Substantia nigra (tissue), 51 donors: ENCODE measurements at places on chromosomes 6 and 20.
A peak's percentile ranks its signal among the peaks of the same experiment; 100 is the strongest.

DNA sequence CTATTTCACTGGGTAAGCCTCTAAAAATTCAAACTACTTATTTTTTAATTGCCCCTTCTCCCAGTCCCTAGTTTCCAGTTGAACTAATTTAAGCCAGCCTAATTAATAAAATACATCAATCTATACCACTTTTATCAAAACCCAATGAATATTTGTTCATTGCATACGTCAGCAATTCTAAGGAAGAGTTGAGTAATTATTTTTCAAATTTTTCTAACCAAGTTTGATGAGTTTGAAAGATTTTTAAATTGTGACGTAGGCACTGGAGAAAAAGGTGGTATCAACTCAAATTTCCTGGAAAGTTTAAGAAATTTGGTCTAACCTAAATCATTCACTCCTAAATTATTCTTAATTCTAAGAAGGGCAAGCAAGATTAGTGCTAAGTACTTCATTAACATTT, 35.7 kb downstream of the COL21A1 start:
- no peak for DNase-seq

DNA sequence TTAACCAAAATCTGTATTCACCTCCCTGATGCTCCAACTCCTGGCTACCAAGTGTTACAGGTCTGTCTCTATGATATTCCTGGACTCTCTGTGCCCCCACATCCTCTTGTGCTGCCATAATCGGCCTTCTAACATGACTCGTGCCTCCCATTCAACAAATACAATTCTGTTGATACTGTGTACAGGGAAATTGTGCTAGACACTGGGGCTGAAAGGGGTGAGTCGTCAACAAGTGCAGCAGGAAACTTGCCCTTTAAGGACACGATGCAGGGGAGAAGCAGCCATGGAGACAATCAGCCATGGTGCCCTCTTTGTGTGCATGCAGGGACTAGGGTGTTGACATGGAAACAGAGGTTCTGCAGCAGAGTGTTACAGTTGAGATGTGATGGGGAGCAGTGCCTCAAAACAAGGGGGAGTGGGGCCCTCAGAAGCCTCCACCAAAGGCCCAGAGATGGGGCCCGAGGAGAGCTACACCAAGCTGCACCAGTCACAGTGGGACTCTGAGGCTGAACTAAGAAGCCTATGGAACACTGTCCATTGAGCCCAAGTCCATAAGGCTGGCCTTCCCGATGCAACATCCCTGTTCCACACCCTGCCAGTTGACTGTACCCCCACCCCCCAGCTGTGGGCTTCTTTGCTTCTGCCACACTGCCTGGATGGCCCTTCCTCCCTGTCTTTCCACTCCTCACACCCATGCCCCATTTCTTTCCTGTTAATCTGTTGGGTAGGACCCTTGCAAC, 3.1 kb downstream of the PCED1A start:
- no peak for DNase-seq

- DNase-seq: no peak
Measured at GRCh38 chr6:114249522-114249921, 93.3 kb downstream of the HS3ST5 start.

DNA sequence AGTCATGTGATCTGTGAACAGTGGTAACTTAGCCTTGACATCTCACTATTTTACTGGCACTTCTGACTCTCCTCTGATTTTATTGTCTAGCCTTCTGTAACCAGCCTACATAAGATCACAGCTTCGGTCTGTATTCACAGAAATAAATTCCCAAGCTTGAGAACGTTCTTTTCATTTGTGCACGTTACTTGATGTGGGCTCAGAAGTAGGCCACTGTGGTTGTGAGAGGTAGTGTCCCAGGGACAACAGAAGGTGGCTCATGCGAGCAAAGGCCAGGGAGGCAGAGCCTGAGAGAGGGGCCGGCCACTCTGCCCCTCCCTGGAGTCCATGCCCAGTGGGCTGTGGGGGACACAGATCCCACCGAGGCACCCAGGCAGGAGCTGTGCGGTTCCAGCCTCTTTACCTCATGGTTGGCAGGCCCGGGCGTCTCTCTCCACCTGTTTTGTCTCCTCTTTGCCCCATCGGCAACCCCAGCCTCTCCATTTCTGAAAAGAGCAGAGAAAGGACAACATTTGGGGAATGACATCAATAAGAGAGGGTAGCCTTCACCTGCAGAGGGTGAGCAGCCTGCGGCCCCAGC, 207.5 kb upstream of the CST7 start:
- no peak for DNase-seq

GRCh38 chr6:105566503-105566902, 163.6 kb upstream of the PREP start:
- no peak for DNase-seq

DNA sequence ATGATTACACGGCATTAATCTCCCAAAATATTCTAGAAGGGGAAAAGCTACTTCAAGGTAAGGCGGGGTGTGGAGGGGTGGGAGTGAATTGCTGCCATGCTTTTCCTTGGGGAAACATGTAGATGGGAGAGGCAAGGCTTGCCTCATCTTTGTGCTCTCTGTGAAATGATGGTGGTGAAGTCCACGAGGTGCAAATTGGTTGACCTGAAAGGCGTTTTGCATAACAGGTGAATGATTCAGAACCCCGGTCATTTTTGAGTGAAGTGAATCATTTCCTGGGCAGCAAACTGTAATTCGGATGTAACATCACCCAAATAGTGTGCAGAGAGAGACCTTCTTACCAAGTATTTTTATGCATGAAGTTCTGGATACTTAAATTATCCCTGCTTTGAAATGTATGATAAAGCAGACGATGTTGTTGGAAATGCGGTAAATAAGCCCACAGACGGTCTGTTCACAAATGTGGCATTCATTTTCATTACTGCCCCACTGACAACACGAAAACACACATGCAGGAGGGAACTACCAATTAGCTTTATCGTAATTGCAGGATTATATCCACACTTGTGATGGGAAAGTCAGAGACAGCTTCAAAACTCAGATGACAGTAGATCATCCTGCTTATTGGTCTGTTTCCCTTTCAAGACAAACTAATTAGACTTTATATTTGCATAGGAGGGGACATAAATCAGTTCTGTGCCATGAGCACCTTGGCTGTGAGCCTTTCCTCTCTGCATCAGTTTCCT, 3.0 kb downstream of the CDH4 start:
- no peak for DNase-seq

DNA sequence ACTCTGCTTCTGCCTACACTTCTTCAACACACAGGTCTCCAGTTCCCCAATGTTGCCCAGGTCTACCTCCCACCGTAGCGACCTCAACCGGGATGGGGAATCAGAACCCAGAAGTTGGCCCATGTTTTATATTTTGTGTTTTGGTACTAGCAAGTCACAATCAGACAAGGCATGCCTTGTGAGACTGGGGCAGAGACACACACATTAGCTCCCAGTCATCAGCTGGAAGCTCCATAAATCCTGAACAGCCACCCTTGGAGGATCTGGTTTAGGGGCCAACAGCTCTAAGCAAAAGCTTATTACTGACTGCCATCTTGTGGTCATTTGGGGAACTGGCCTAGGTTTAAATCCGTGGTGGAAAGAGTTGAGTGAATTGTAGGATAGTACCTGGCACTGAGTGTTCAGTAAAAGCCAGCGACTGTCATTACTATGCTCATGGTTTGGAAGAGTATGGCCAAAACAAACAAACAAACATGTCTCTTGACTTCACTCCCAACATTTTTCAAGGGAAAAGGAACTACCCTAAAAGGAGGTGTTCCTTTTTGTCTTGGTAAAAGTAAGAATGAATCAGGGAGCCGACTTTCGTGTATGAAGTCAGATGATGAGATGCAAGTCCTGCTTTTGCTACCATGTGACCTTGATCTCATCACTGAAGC, 40.5 kb downstream of the PIM1 start:
- DNase-seq: peak; percentile 27

DNA sequence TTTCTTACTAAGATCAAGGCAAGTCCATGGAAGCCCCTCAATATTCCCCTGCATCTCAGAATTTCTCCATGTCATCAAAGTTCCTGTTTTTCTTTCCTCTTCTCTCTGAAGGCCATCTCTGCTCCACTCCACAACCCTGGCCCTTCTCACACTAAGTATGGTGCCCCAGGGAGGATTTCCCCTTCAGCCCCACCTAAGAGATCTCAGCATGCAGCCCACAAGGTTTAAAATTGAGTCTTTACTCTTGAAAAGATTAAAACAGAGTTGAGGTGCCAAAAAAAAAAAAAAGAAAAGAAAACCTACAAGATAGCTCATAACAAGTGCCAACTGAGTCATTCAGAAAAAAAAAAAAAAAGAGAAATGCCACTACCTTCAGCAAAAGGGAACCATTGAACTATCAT, 36.5 kb upstream of the TNFAIP3 start:
- no peak for DNase-seq

DNA sequence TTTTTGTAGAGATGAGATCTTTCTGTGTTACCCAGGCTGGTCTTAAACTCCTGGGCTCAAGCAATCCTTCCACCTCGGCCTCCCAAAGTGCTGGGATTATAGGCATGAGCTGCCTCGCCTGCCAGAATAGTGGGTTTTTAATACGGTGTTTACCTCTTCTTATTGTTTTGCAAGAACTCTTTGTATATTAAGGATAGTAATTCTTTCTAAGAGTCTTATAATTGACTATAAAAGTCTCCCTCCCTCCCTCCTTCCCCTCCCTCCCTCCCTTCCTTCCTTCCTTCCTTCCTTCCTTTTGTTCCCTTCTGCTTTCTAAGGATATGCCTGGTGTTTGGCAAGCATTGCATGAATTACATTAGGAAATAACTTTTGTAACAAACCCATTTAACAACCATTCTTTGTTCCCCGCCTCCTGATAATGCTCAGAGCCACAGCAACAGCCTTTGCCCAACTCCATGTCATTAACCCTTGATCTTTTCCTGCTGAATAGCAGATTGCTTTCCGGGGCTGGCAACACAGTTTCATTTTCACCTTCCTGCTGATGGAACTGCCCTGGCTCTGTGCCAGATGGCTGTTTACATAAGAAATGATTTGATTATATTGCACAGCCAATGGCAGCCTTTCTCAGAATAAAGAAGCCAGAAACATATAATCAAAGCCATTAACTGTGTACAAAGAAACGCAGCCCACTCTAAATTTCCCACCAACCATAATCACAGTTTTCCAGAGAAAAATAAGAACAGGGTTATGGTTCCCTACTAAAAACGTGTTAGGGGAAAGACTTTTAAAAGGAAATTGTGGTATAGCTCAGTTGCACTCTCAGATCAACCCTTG, 143.7 kb upstream of the PTPN1 start:
- no peak for DNase-seq

- DNase-seq: no peak
Measured at GRCh38 chr6:27267857-27268434, 20.4 kb downstream of the PRSS16 start.

DNA sequence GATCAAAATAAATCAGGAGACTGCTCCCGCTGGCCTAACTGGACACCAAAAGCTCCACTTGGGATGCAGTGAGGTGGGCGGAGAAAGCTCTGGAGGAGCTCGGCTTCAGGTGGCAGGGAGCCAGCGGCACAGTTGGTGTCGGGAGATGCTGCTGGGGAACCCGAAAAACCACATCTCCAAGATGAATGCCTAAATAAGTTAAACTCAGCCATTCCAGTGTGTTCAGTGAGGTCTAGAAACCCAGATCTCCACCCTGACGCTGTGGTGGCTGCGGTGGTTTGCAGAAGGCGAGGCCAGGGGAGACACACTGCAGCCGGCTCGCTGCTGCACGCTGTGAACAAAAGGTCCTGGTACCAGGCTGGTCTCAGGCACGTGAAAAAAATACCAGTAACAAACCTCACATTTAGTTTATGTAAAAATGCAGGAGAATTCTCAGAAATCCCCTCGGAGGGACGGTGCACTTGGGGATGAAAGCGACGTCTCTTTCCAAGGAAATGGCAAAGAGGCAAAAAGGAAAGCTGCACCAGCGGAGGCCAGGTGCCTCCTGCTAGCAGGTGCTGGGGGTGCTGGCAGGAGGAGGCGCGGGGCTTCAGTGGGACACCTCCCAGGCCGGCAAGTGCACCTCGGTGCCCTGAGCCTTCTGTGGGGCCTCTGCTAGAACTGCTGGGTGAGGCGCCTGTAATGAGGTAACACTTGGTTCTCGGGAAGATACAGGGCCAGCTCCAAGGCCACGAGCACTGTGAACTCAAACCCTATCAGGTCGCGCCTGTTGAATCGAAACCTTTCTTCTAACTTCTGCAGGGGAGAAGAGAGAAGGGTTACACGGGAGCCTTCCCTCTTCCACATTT, 3.6 kb downstream of the RPS21 start:
- DNase-seq: no peak

GRCh38 chr6:127855542-127856159, 45.2 kb downstream of the THEMIS start:
- no peak for DNase-seq

DNA sequence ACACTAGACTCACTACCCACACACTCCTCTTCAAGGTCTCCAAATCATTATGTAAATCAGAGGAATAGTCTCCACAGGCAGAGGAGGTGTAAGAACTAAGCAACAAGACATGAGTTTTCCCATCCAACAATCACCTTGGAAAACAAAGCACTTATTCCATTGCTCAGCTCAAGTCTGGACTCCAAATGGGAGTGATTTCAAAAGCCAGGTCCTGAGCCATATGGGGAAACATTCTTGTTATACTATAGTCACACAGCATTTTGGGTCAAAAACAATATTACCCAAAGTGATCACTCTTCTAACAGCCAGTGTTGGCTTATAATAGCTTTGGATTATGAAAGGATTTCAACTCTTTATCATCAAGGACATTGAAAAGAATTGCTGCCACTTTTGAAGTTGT, 3.6 kb upstream of the PRPH2 start:
- no peak for DNase-seq

DNA sequence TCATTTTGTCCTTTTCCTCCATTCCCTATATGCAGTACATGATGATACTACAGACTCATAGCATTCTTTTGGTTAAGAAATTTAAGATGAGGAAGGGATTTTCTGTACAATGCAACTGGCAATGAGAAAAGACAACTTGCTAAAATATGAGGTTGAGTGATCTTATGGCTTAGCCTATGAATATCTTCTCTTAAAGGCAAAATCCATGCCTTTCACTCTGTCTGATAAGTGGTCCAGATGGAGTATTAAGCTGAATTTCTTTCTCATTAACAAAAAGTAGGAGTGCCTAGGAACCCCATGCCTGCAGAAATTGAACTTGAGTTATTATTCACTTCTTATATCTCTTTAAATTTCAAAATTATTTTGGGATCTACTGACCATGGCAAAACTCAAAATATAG, 135.3 kb downstream of the GRIK2 start:
- no peak for DNase-seq

DNA sequence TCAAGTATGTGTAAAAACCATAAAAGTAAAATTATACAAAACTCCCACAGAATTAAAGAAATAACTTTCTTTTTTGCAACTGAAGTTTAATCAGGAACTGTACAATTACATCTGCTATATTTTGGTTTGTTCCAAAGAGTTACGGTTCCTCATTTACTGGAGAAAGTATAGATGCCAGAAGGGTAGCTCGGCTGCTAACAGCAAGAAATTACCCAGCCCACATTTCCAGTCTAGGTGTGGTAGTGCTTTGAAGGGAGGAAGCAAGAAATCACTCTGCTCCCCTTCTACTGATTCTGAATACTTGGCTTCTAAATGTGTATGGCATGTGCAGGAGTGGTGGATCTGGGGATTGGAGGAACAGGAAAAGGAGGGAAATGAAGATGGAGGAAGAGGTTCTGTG, 441.3 kb downstream of the CDC5L start:
- DNase-seq: no peak

- DNase-seq: no peak
Measured at GRCh38 chr6:29035951-29036350, 9.0 kb downstream of the OR2W1 start.

GRCh38 chr20:54726687-54727300, 251.4 kb downstream of the DOK5 start:
- no peak for DNase-seq
